ENCODE measurements at places on chromosomes 2 and 18.

- no peak for DNase-seq
These were observed 318.2 kb upstream of the NRXN1 start for GRCh38 chr2:51350100-51350499.

GRCh38 chr2:96156926-96157648 lies 11.8 kb upstream of the DUSP2 start:
- DNase-seq, result no peak

DNA sequence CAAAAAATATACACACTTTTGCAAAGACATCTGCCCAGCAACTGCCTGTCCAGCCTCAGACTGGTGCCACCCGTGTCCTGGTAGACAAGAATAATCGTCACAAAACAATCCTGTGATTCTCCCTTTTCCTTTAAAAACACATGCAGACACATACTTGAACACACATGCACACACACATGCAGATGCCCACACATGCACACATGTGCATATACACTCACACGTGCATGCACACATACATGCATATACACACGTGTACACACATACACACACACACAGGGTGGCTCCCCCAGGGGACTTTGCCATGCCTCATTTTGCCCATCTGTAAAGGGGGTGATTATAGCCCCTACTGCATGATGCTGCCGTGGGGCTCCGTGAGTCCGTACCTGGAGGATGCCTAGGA lies 24.9 kb upstream of the ALPP start:
- DNase-seq, result no peak

GRCh38 chr2:231197706-231198290 lies 633 bp upstream of the ARMC9 start:
- no peak for DNase-seq

DNA sequence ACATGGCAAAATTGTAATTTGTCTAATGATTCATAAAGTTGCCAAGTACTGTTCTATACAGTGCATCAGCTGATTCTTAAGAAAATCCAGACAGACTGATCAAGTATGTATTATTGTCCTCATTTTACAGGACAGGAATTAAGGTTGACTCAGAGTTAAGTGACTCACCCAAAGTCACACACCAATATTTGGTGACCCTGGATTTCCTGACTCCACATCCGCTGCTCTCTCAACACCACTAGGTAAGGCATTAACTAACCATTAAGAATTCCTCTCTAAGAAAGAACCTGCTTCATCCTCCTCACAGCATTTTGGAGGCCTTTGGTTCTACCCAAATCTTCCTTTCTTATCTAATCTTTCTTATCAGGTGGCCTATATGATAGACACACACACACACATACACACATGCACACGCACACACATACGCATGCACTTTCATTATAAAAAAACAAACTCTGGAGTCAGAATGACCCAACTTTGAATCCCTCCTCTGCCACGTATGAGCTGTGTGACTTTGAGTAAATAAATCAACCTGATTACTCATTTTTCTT lies 150.8 kb downstream of the ANKRD44 start:
- no peak for DNase-seq

DNA sequence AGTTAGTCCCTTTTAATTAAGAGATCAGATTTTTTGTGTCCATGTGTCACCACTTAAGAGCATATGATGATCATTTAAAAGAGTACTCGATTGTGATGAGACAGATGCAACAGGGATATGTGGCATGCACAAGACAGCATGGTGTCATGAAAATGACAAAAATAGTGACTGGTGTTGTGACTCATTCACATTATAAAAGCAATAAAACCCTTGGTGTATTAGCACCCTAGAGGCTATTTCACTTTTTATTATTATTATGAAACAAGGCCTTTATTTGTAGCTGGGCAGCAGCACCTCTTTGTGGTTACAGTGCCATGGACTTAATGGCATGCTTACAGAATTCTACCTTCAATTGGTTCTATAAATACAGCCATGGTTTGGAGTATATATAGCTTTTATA lies 1296.0 kb upstream of the ZEB2 start:
- DNase-seq, result no peak

DNA sequence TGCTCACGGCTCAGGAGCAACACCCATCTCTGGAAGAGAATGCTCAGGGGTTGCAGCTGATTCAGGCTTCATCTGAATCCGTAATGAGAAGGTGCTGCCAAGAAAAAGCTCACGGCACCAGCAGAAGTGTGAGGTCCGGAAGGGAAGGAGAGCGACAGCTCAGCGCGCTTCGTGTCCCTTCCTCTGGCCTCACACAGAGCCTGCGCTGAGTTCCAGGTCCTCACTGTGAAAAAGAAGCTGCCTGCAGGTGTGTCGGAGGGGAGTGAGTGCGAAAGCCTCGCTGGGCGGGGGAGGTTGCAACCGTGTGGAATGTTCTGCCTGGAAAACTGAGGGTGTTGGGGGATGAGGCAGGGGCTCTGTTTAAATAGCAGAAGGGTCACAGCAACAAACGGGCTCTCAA lies 76.2 kb upstream of the TWIST2 start:
- DNase-seq, result no peak

DNA sequence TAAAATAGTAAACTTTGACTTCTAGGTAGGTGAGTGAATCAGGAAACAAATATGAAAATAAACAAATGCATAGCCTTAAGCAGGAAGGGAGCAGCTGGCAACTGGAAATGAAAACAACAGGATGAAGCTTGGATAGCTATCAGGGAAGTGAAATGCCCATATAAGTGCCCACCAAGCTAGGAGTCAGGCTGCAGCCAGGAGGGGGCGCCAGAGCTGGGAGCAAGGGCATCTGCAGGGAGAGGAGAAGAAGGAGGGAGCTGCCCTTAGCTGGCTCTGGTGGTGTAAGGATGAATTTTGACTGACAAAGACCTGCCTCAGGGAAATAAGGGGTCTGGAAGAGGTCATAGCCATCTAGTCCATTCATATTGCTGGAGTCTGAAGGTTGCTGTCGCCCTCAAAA lies 298.3 kb downstream of the TDRD15 start:
- no peak for DNase-seq

DNA sequence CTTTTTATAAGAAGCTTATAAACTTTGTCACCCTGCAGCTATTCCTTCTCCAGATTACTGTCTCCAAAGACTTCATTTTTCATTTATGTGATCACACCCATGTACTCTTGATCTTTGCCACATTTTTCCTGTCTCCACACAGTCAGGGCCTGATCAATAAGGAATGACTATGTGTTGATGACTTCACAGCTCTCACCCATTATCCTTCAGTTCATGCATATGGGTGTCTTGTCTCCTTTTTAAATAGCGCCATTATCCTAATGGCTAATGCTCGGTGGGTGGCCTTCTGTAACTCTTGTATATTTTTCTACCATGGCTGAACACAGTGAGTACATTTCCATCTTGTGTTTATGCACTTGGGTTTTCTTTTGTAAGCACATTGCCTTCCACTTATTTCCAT lies 335.7 kb upstream of the NRP2 start:
- DNase-seq, result no peak

- no peak for DNase-seq
These were observed 238.6 kb upstream of the PARD3B start for GRCh38 chr2:204306667-204307066.
